ENCODE measurements at places on chromosomes 16 and 17.

- no peak for DNase-seq
These were observed 90.3 kb upstream of the CHMP6 start for GRCh38 chr17:80901319-80901718.

GRCh38 chr17:63634816-63635215, 12.6 kb downstream of the MAP3K3 start:
- no peak for DNase-seq

- DNase-seq: no peak
These were observed 112.6 kb downstream of the SHISA6 start for GRCh38 chr17:11353601-11354000.

- DNase-seq: no peak
These were observed 27.1 kb upstream of the MYLK3 start for GRCh38 chr16:46775214-46775613.

- DNase-seq: no peak
These were observed 6.4 kb downstream of the USP22 start for GRCh38 chr17:21036361-21036881.

DNA sequence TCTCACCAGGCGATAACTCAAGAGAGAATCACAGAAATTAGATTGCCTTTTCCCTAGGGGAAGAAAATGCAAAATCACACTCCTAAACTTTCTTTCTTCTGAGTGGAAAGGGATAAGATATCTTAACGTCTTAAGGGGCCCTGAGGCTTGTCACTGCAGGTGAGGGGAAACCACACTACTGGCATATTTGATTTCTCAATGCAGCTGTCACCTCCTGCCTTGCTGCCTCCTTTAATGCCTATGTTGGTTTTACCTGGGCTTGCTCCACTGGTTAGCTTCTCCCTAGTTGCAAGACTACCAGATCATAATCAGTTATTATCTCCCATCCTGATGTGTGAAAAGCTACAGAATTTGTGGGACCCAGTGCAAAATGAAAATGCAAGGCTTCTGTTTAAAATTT, 4.5 kb upstream of the HERPUD1 start:
- no peak for DNase-seq

DNA sequence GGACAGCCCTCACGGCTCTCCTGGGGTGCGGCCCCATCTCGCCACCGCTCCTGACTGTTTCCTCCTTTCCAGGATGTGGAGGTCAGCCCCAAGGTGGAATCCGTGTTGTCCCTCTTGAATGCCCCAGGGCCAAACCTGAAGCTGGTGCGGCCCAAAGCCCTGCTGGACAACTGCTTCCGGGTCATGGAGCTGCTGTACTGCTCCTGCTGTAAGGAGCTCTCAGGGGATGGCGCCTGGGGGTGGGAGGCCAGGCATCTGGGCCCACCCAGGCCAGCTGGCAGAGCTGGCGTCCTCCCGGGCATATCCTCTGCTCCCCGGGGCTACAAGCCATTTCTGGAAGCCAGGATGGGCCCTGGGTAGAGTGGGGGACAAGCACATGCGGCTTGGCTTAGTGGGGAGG, 13.2 kb downstream of the IL34 start:
- no peak for DNase-seq

GRCh38 chr17:40563220-40564052, 1.8 kb downstream of the CCR7 start:
- no peak for DNase-seq

DNA sequence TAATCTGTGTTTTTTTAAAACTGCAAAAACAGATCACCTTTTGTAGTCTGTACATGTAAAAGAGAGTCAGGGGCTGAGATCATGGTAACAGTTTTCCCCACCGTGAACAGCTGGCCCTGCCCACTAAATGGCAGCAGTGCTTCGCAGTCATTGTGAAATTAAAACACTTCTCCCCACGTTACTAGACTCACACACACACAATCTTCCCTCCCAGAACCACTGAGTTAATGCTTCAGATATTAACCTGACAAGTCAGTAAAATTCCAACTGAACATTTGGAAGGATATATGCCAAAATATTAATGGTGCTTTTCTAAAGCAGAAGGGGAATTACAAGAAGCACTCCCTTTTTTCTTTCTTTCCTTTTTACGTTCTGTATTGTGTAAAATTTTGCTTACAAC, 1.2 kb upstream of the CD300LG start:
- DNase-seq: no peak

DNA sequence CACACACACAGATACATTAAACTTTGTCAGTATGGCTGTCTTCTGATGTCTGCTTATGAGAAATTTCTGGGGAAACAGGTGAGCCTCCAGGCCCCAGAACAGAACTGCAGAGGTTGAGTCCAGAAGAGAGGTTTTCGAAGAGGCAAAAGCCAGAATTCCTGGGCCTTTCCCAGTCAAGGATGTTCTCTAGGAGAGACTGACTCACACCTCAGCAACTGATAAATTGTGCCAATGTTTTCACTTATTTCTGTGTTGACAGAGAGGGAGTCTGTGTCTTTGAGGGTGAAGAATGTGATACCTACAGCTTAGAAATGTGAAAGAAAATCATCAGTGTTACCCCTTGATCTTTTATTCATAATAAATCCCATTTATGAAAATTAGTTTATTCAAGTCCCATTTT, 30.3 kb downstream of the LDHD start:
- no peak for DNase-seq

GRCh38 chr17:21351366-21352065, 24.6 kb upstream of the KCNJ12 start:
- no peak for DNase-seq

DNA sequence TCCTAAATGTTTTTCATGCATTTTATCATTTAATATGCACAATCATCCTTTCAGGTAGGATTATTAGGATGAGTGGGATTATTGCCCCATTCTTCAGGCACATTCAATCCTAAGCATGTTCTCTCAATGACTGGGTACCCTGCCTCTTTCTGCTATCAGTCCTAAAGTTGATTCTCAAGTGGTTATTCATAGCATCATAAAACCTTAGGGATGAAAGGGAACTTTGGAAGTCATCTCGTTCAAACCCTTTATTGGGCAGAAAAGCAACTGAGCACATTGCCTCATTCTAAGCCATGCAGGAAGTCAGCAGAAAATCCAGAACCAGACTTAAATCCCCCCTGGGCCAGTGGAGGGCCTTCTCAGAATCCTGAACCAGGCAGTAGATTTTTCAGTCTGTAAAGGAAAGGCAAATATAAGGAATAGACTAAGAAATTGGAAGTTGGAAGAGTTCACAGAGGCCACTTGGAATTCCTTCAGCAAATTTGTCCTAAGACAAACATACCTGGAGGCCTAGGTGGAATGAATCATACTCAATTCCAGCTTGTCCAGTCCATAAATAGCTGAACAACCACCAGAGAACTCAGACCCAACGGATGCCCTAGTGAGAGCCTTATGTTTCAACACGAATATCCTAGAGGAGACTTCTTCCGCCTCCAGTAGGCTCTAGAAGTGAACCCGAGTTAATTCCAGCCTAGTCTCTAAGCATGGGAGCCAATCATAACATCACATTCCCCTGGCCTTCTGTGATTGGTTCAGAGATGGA, 62.7 kb downstream of the IRX6 start:
- DNase-seq: no peak

- DNase-seq: no peak
These were observed 789 bp downstream of the ITPRIPL2 start for GRCh38 chr16:19114359-19115147.

Data from T-helper 17 cell (primary cell).